ENCODE measurements at places on chromosomes 1 and 21.
A peak's percentile ranks its signal among the peaks of the same experiment; 100 is the strongest.

DNA sequence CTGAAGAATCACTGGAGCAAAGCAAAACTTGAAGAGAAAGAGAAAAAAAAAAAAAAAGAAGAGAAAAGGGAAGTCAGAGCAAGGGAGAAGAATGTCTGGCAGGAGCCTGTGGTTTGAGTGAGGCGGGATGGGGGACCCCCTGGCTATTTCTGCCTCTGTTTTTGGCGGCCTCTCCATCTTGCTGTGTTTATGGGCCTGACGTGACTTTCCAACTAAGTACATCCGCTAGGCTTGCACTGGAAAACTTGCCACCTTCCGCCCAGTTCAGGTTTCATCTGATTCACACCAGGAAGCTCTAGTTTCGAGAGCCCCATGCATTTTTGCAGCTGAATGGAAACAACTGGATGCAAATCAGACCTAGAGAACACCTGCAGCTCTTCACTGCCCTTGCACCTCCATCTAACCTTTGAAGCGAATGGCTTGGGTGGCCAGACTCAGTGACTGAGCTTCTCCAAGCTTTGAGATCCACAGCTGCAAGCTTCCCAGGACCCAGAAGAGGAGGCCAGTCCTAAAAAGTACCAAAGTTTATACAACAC lies 28.0 kb downstream of the TBX15 start:
- no peak for DNase-seq

DNA sequence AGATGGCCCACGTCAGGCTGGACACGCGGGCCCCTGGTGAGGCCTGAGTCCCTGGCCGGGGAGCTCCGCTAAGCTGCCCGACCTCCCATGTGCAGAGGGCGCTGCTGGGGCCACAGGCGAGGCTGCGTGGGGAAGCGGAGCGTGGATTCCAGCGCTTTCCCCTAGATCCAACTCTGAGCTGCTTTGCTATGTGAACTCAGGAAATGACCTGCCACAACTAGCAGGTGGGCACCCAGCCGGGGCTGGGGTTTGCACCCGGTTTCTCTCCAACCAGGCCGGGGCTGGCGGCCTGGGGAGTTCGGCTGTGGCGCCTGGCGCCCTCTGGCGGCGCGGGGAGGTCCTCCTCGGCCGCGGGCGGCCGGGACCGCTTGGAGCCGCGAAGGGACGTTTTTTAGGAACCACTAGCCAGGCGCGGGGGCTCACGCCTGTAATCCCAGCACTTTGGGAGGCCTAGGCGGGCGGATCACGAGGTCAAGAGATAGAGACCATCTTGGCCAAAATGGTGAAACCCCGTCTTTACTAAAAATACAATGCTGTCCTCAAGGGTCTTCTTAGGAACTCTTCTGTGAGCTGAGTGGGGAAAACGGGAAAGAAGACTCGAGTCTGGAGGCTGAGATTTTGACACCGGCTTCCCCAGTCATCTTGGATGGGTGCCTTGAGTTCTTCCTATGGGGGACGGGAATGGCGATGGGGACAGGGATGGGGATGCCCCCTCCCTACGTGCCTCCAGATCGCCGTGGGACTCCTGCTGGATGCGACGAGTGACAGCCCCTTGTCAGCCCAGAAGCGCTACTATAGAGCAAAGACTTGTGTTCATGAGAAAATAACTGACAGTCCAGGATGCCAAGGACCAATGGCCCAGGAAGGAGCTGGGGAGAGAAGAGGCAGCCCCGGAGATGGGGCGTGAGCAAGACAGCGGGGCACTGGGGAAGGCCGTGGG lies 12.6 kb downstream of the PYCR2 start:
- peak; percentile 24 for DNase-seq

GRCh38 chr1:242770366-242770765 lies 245.9 kb upstream of the PLD5 start:
- DNase-seq = no peak

DNA sequence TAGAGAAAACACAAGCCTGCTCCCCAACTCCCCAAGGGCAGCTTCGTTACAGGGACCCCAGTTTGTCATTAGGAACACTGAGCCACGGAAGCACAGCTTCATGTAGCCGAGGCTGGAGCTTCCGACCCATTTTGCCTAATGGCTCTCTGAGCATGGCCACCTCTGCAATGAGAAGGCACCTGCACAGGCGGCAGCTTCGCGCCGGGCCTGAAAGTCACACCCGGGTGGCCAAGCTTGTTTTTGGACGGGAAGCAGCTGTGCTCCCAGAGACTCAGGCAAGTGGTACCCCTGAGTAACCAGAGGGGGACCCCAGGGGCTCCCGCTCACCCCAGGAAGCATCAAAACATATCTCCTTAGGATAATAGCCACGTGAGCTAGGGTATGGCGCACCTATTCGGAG lies 80.9 kb downstream of the SLC66A1 start:
- no peak for DNase-seq

DNA sequence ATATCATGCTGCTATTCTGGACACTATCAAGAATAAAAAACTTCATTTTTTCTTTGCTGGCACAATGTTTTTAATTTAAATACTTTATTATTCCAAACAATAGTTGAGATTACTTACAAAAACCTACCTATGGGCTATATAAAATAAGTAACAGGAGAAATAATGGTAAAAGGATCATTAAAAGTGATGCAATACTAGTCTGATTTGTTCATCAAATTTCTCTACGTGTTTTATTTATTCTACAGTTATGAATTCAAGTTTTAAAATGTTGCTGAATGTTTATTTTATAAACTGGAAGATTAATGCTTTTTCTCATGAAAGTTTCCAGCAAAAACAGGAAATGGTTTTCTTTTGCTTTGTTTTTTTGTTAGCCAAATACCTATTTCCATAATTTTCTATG lies 662.4 kb upstream of the BRINP3 start:
- no peak for DNase-seq

DNA sequence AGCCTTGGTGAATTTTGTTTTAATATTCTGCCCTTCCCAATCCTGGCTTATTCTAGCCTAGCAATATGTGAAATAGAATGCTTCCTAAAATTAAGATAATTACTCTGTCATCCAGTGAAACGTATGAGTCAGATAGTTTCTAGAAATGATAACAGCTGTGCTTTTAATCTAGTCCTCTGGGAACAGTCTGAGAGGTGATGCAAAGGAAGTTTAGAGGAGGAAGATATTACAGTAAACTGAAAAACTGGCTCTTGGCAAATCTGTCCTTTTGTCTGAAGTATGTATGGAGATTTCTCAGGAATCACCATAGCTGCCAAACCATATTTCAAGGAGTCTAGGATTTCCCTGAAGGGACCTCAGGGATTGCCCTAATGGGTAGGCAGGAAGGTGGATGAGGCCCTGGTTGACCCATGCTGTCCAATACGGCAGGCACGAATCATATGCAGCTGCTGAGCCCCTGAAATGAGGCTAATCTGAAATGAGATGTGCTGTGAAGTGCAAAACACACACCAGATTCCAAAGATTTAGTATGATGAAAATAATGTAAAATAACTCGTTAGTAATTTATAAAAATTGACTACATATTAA lies 70.8 kb upstream of the LBR start:
- no peak for DNase-seq

DNA sequence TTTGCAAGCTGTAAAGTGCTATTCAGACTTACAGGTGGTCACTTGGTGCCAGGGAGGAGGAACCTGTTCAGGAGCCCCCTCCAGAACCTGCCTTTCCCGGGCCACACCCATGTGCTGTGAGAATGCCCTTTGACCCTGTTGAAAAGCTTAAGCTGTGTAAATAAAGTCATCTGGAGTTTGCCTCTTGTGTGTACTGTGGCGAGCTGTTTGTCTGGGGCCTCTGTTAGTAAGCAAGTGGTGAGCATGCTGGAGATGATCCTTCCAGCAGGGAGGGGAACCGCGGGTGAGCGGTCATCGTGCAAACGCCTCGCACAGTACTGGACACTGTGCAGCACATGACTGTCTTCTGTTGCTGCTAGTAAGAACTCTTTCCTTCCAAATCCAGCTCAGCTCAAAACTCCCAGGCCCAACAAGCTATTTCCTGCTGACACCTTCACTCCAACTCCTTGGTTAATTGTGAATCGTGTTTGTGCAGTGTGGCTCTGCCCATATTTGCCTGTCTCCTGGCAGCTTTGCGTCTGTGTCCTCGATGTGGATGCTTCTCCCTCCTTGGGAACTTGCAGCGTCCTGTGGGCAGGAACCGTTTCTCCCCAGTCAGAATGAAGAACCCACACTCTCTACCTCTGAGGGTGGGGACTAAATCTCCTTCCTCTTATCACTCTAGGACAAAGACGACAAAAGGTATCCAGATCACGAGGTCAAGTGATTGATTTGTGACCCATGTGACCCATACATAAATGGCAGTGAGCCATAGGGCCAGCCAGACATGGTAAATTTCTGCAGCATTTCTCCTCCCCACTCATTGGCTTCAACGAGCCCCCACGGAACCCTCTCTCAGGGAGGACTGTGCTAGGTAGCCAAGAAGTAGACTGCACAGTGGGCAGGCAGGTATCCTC lies 13.9 kb upstream of the BTG2 start:
- peak; percentile 28 for DNase-seq

- no peak for DNase-seq
Measured at GRCh38 chr1:110298991-110299390, 40.2 kb upstream of the RBM15 start.

DNA sequence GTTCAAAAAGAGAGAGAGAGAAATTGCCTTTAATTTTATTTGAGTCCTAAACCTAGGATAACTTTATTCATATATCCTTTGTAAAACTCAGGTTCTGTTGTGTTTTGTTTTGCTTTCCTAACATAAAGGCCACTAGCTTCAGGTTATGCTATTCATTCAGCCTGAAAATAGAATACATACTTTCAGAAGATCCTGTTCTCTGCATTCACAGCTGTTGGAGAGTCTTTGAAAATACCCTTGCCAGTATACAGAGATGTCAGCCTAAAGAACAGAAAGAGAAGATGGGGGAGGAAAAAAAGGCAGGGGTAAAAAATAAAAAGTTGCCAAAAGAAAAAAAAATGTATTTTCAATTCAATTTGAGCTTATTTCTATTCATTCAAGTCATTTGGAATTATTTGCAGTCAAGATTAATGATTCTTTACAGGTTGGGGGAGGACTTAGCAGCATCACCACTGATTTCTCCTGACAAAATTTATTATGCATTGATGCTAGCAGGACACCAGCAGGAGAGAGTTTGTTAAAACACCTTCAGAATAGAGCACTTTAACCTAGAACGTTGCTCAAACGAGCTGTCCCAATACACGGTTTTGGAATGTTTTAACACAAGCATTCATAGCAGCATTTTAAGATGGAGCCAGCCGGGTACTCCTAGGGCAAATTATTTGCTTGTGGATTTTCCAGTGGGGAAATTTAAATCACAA lies 318.5 kb downstream of the NTNG1 start:
- DNase-seq = no peak

GRCh38 chr1:222976453-222976852 lies 161.6 kb downstream of the DISP1 start:
- DNase-seq = no peak

DNA sequence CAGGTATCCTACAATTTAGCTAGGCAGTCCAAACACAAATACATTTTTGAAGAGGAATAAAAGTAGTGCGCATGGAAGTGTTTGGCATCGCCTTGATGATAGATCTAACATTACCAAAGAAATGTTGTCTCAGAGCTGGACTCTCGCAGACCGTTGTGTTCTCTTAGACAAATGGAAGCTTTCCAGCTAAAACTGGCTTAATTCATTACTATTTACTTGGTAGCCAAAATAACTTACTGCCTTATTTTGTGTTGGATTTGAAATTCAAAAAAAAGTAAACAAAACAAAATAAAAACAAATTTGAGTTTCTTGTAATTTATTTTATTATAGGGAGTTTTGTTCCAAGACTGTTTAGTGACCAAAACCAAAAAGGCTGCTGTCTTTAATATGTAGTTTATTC lies 51.6 kb downstream of the PDE4B start:
- no peak for DNase-seq

DNA sequence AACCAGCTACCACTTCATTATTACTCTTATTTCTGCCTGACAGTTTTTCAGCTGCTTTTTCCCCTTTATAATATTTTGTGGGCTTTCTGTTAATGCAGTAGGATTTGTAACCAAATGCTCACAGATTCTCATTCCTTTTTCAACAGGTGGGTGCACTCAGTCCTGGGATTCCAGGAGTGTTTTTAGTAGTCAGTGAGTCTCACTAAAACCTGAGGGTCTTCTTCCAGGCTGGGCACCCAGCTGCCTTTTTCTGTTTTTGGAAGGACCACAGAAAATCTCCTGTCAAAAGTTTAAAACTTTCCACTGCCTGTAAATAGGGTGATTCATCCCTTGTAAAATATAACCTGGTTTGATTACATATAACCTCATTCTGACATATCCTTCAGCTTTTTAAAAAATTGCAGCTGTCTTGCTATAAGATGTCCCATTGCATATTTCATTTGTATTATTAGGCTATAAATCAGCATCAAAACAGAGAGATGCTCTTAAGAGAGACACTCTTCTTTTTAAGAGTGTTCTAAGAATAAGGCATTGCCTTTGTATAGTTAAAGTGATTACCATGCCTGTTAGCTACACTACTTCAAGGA lies 16.8 kb upstream of the CEP350 start:
- DNase-seq = no peak

DNA sequence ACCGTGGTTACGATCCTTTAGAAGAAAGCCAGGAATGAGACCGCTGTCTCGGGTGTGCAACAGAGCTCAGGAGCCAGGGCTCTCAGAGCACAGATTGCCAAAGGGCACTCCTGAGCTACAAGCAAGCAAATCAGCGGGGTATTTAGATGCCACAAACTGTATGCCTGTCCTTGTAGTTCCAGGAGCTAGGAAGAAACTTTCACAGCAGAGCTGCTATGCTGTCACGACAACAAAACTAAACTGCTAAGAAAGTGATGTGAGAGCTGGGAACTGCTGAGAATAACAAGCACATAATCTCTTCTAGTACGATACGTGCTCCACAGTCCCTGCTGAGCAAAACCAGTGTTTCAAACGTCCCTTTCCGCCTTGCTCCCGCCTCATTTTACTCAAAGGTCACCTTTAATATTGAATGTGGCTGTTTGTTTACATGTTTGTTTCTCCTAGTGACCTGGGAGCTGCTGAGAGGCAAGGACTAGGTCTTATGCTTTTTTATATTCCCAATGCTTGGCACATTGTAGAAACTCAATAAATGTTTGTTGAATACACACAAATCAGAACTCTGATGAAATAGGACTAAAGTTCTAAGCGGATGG lies 14.7 kb downstream of the GREM2 start:
- DNase-seq = no peak
